ENCODE measurements at places on chromosomes 6 and 20. TPM values are rescaled to one million over a fixed set of nuclear protein-coding genes. Genes with fewer than 3 reads are reported as not detected.

DNA sequence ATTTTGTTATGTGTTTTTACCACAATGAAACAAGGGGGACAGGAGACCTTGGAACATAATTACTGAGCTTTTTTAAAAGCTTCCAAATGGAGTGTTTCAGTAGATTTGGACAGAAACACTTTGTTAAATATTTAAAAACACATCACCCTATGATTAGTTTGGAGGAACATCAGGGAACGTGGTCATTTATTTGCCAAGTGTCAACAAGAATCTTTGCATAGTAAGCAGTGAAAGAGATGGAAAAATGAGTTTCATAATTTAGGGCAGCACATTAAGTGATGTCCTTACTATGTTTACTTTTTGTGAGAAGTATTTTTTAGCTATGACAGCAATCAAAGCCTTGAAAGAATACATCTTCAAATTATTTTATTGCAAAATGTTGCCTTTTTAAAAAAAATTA lies 82.6 kb downstream of the PROKR2 start:
- no peak for DNase-seq

The FAM209B gene
- not detected for total RNA-seq

DNA sequence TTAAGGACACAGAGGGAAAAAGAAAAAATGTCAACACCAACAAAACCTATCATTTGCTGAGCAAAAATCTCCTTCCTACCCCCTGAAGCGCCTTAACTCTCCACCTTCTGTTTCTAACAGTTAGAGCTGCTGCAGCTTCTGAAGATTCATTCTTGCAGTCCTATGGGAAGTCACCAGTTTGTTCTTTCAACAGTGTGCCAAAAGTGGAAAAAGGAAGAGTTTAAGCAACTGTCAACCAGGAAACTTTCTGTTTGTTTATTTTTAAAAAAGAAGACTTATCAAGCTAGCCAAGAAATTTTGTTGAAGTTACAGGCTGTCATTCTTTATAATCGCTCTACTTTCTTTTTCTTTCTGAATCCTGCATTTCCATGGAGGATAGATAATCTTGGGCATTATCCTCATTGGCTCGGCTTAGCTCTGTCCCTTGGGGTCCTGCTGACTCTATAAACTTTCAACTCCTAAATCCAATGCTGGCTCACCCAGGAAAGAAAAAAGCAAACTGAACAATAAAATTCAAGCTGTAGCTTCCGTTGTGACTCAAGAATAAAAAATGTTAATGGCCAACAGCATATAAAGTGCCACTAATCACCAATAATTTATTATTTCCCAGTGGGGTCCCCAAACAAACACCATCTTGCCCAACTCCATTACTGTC lies 172.8 kb upstream of the CITED2 start:
- no peak for DNase-seq

The C6orf141 gene
- 10.4 TPM for total RNA-seq

DNA sequence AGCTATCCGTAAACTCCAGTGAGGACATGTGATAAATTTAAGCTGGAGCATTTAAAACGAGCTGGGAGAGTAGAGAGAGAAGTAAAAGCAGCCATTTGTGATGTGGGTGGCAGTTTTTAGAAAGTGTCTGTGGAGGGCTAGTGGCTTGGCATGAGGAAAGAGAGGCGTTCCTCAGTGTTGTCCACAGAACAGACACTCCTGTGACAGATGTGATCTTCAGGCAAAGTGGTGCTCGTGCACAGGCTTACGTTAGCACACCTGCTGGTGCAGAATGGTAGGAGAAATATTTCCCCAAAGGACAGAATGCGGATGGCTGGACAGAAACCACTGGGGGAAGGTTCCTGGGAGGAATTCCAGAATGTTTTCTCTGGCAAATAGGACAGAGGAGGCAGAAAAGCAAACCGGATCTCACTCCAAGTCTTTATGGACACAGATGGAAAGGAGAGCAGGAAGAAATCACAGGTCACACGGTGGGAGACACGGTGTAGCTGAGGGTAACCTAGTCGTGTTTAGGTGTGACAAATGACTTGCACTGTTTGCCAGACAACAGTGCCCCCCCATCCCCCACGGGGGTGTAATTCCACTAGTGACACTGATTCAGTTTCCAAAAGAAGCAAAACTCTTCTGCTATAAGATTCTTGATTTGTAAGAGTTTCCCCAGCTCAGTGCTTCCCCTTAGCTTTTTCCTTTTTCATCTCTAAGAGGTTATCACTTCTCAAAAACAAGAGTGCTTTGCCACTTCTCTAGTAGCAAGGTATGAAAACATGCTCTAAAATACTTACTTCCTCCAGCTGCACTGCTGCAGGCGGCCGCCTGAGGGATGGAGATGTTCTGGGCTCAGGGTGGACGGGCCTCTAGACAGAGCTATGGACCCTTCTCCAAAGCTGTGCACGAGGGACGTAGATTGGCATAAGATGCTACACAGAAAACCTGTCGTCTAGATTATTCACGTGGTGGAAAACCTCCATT lies 293.2 kb downstream of the QKI start:
- DNase-seq: no peak

GRCh38 chr6:85484948-85485347 lies 35.1 kb downstream of the NT5E start:
- DNase-seq: no peak

- no peak for DNase-seq
Observed at GRCh38 chr6:168097621-168098430, 18.8 kb upstream of the FRMD1 start.

The ZDHHC14 gene
- total RNA-seq: 11.4 TPM

DNA sequence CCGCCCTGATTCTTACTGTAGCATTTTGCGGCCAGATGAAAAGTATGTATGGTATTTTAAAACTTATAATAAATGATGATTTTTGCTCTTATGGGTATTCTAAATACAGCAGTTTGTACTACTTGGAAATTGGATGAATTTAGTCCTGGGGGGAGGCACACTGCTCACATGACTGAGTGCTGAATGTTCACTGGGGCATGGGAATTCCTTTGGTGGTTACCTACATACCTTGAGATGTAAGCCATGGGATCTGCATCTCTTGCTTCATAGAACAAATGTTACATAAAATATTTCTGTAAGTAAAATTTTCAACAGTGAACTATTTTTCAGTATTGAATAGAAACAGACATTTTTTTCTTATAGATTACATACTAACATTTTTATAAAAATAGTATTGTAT lies 71.1 kb downstream of the FIG4 start:
- no peak for DNase-seq

DNA sequence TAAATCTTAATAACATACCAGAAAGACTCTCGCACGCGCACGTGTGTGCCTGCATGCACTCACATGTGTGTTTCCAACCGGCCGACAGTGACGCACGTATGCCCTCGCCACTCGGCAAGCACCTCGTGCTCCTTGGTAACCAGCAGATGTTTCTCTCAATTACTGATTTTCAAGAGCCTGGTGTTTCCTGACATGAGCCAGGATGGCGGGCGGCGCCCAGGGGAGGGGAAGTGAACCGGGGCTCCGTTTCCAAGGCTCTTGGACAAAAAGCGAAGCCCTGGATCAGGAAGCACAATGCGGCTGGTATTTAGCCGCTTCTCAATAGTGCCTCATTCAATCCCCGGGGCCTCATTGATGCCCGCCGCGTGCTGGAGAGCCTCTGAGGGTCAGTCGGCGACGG lies 37.7 kb downstream of the PMEPA1 start:
- DNase-seq: no peak

- DNase-seq: no peak
Observed at GRCh38 chr6:30319146-30319835, 7.4 kb upstream of the TRIM39 start.

GRCh38 chr6:19587238-19587942 lies 249.8 kb upstream of the ID4 start:
- DNase-seq: no peak

- no peak for DNase-seq
Observed at GRCh38 chr6:73314577-73315492, 39.2 kb downstream of the DPPA5 start.

DNA sequence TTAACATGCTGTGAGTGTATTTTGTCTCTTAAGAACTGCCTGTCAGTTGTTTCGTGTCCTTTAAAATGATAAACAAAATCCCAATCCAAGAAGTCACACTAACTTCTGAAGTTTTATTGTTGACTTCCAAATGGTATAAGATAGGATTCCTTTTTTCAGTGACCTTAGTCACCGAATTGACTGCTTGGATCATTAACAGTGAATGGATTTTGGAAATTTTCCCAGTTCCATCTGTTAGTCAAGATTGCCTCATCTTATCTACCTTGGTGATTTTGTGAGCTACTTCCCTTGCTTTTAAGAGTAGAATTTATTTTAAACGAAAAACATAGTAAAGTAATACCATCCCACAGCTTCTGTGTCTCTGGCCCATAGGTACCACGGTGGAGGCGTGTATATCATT lies 14.9 kb downstream of the RIOK1 start:
- no peak for DNase-seq

The ZNF133 gene
- total RNA-seq: 10.9 TPM

DNA sequence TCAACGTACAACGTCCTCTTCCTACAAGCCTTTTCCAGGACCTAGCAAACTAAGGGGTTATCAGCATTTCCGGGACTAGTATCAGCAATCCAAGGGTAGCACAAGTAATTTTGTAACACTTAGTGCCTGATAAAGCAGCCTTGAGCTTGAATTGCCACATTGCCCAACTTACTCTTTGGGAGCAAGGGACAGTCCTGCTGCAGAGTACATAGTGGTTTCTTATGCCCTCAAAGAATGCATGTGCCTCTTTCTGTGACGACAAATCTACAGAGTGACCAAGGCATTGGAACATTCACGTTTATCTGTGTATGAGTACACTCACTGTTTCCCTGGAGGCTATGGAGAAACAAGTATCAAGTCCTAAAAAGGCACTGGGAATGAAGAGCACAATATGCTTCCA lies 3.2 kb upstream of the ID4 start:
- no peak for DNase-seq

GRCh38 chr20:23244916-23245552 lies 105.6 kb upstream of the NXT1 start:
- DNase-seq: no peak

The C6orf15 gene
- total RNA-seq: not detected

The ZNF184 gene
- total RNA-seq: 8.6 TPM

DNA sequence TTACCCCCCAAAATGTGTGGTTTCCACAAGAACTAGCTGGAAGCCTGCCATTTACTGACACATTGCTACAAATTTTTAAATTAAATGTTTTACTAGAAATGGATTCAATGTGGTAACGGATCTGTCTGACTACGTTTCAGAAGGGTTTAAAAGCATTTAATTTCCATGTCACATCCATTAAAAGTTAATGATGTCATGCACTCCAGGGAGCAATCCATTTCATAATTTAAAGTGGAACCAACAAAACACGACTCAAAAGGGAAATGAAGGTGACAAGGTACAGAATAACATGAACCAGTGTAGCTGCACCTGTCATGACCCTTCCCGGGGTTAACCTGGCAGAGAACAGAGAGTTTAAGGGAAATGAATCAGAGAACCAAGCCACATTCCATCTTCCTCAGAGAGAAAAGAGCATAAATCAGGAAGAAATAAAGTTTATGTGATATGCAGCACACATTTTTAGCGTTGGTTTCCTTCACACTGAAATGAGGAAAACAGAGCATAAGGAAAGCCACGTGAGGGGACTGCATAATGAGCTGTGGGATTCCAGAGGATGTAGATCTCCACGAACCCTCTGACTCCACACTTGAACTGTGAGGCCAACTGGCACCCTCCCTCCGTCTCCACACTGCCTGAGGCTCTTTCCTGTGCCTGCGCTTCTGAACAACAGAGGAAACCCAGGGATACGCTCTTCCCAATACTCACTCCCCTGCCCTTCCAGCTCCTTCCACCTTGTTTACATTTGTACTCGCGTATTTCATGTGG lies 170.3 kb upstream of the AHI1 start:
- no peak for DNase-seq

DNA sequence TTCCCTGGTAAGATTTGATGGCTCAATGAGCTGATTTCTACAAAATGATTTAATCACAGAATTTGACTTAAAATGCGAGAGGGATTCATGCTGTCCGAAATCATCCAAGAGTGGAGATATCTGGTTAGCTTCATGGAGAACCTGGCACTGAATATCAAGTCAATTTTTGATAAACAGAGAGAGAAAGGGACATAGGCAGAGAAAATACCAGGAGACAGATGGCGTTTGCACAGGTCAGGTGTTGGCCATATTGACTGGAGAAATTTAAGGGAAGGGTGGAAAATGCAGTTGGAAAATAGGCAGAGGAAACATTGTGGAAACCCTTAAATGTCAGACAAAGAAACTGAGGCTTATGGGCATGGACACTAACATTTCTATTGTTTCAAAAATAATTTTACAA lies 47.0 kb downstream of the BCAS1 start:
- DNase-seq: no peak

The TCF21 gene
- 4.4 TPM for total RNA-seq

The KHDRBS2 gene
- total RNA-seq: 1.2 TPM

DNA sequence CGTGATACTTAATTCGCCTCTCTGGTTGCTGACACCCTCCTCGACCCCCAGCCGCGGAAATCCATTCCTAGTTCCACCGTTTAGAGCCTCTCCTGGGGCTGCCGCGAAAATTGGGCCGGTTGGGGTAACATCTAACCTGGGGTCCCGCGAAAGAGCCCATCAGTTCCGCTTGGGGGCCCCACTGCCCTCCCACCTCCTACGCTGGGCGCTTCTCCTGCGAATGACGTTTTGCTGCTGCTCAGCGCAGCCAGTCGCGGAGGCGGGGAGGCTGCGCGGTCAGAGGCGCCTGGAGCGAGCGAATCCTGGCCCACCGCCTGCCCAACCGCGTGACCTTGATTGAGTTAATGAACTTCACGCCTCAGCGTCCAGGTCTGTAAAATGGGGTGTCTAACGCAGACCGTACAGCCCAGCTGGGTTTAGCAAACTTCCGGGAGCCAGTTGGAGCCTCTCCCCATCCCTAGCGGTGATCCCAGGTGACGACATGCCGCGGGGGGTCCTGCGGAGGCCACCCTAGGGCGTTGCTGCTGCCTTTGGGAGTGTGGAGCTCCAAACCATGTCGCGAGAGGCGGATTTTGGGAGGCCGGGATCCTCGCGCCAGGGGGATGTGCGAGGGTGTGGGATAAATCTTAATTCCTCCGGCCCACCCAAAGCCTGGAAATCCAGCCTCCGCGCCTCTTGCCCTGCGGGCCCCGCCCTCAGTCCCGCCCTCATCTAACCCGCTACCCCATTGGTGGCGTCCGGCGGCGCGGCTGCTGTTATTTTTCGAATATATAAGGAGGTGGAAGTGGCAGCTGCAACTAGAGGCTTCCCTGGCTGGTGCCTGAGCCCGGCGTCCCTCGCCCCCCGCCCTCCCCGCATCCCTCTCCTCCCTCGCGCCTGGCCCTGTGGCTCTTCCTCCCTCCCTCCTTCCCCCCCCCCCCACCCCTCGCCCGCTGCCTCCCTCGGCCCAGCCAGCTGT lies at the start of gene CDC25B:
Gene CDC25B (plus strand): TSS at position 800 of the 958 bp plus-strand sequence. CDS start 222 bp downstream, outside the sequence.
- DNase-seq: peak; percentile 97

- no peak for DNase-seq
Observed at GRCh38 chr6:161301338-161301737, 27.5 kb upstream of the AGPAT4 start.

- no peak for DNase-seq
Observed at GRCh38 chr20:32585011-32585585, at the start of gene NOL4L. NOL4L (minus strand) TSS chr20:32585333; CDS start chr20:32584890, 443 bp downstream.

The LY6G6F gene
- not detected for total RNA-seq

The BPIFA1 gene
- not detected for total RNA-seq

Data from colonic mucosa (tissue), 4 donors.